ENCODE measurements at places on chromosomes 12 and 14.

DNA sequence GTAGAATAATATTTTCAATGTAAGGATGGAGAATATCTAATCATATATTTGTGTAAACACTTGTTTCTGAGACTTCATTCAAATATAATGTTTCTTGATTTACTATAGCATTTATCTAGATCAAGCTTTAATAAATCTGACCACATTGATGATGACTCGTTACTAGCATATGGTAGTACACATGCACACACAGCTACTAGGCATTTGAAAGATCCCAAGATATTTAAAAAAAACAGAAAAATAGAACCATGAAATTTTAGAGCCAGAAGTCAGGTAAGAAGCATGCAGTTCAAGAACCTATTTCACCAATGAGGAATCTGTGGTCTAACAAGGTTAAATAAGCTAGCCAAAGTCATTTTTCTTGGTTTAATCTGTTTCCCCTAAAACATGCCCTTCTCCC lies 32.0 kb downstream of the DCP1B start:
- no peak for DNase-seq

GRCh38 chr12:124375789-124376175 lies 80.9 kb downstream of the RFLNA start:
- no peak for DNase-seq

GRCh38 chr12:109925185-109925840 lies 25.2 kb downstream of the TCHP start:
- no peak for DNase-seq

- DNase-seq = peak; percentile 73
Observed at GRCh38 chr14:34498684-34499412, 36.8 kb upstream of the SPTSSA start.

GRCh38 chr12:113734503-113734902 lies 231.6 kb downstream of the RBM19 start:
- DNase-seq = no peak

- no peak for DNase-seq
Observed at GRCh38 chr14:23071244-23071920, 14.1 kb upstream of the CDH24 start.

DNA sequence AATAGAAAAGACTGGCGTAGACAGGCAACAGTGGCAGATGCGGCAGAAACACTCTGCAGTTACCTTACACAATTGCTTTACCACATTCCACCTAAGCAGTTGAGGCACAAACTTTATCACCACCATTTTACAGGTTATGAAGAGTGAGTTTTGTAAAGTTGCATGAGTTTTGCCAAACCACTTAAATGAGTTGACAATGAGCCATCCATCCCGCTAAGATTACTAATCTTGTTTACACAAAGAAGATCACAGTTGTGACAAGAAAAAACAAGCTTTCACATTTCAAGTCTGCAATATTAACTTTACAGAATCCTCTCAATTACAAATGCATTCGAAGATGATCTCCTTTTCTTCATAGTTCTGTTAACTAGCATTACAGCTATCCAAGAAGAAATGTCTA lies 1.8 kb downstream of the TMCC3 start:
- peak; percentile 29 for DNase-seq

DNA sequence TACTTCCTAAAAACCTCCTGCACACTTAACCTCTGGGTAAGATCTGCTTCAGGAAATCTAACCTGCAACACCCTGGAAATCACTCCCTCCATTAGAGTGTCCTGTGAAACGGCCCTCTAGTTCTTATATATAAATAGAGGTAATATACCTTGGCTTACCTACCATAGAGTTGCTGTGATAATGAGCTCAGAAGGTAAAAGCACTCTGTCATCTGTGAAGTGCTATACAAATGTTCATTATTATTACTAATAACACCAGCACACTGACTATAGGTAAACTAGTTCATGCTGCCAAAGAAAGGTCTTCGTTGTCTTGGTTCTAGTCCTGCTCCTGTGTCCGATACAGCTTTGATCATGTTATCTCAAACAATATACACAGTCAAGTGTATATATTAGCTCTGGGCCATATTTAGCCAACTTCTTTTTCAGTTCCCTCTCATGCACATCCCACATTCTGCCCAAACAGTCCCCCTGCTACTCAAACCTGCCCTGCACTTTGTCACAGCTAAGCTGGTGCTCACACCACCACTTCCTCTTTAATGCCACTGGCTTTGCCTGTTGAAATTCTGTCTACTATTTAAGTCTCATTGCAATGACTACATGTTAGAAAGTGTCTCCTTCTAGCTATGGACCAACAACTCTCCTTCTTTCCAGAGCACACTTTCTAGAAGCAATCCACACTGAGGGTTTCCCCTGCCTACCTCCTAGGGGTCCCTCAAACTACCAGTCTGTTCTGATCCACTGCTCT lies 5.1 kb downstream of the E2F7 start:
- no peak for DNase-seq

Measured in DMS53 (cell line).